Right lobe of liver (tissue), 6 donors: ENCODE measurements at places on chromosomes 13 and 19. TPM values are rescaled to one million over a fixed set of nuclear protein-coding genes. Genes with fewer than 3 reads are reported as not detected.

- DNase-seq: peak; percentile 84
Measured at GRCh38 chr19:14004619-14005348, 1.3 kb downstream of the RFX1 start.

DNA sequence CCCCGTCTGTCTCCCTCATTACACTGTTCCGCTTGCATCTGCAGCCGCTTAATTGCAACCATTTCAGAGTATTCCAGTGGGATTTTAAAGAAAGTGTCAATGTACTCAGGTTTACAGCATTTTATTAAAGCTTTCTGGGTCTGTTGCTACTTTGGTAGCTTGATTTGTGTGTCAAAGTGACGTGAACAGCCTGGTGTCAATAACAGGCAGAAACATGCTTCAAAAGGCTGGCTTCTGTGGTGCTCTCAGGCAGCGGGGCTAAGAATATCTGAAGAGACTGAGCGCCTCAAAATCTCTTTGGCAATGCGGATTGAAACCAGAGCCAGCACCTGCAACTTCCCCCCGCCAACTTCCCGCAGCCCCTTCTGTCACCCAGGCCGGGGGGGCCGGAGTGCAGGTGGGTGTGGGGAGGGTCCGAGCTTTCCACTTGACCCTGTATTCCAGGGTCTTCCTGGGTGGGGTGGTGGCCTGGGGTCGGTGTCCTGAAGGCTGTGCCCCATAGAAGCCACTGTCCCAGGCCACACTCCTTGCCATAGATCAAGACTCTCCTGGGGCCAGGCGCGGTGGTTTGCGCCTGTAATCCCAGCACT, 81.2 kb downstream of the KDM4B start:
- no peak for DNase-seq

TMEM255B gene
- total RNA-seq: 5.4 TPM

- no peak for DNase-seq
Measured at GRCh38 chr13:75425216-75426009, 56.6 kb downstream of the TBC1D4 start.

DNA sequence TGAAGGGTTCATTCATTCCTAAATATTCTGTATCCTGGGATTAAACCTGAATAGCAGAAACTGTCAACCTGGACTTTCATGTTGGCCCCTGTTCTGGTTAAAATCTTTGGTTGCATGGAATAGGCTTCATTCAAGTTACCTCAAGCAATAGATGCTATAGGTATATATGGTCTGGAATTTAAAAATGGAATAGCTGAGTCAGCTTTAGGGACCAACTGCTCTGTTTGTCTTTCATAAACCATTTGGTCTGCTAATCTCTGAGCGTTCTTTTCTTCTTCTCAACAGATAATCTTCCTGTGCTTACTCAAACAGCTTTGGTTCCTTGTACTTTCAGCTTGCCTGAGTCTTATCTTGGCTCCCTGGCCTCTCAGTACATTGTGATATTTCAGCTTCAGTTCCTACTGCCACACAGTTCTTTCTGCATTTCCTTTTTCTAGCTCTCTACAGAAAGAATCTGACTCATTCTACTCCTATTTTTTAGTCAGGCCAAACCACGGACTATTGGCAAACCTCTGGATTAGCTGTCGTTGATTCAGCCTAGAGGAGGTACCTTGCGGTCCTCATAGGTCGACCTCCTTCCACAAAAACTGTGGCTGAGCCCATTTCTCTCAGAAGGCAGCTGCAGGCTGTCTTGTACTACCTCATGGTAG, 35.9 kb upstream of the MAB21L1 start:
- no peak for DNase-seq

- no peak for DNase-seq
Measured at GRCh38 chr19:1757468-1758230, 4.3 kb downstream of the ONECUT3 start.

SPACA6 gene
- 0.98 TPM for total RNA-seq

KIRREL2 gene
- total RNA-seq: not detected

DNA sequence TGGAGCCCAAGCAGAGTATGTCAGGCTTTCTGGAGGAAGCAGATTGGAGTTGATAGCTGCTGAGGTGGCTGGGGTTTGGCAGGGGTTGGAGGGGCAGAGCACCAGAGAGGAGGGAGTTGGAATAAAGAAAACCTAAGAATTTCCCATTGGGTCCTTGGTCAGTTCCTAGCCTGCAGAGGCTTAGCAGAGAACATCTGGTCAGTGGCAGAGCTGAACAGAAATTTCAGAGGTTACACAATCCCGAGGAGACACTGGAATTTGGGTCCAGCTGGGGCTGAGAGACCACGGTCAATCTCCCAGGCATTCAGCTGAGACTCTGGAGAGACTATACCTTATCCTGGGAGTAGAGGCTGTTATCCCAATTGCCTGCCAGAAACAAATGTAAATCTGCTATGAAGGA, 84.4 kb downstream of the DPY19L3 start:
- DNase-seq: no peak

NTN5 gene
- not detected for total RNA-seq

DNA sequence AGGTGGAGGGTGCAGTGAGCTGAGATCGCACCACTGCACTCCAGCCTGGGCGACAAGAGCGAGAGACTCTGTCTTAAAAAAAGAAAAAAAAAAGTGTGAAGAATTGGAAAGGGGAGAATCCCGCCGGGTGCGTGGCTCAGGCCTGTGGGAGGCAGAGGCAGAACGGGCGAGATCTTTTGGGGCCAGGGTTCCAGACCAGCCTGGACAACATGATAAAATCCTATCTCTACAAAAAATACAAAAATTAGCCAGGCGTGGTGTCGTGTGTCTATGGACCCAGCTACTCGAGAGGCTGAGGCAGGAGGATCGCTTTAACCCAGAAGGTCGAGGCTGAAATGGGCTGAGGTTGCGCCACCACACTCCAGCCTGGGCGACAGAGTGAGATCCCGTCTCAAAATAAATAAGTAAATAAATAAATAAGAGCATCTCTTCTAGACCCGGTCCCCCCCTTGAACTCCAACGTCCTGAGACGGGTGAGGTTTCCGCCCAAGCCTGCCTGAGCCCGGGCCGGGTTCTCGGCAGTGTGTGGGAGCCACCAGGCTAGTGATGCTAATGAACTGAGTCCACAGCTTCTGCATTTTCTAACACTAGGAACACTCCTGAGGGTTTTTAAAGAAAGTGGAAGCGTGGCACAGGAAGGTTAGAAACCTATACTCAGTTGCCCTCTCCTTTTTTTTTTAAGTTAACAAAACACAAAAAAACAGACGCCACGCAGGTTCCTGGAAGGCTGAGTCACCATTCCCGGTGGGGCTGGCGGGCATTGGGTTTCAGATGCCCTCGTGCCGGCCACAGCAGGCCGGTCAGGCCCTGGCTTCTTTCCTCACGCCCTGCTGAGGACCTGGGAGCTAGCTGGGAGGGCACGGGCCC, 22.0 kb downstream of the GPX4 start:
- DNase-seq: no peak

- no peak for DNase-seq
Measured at GRCh38 chr13:96871469-96871868, 122.8 kb downstream of the OXGR1 start.

DNA sequence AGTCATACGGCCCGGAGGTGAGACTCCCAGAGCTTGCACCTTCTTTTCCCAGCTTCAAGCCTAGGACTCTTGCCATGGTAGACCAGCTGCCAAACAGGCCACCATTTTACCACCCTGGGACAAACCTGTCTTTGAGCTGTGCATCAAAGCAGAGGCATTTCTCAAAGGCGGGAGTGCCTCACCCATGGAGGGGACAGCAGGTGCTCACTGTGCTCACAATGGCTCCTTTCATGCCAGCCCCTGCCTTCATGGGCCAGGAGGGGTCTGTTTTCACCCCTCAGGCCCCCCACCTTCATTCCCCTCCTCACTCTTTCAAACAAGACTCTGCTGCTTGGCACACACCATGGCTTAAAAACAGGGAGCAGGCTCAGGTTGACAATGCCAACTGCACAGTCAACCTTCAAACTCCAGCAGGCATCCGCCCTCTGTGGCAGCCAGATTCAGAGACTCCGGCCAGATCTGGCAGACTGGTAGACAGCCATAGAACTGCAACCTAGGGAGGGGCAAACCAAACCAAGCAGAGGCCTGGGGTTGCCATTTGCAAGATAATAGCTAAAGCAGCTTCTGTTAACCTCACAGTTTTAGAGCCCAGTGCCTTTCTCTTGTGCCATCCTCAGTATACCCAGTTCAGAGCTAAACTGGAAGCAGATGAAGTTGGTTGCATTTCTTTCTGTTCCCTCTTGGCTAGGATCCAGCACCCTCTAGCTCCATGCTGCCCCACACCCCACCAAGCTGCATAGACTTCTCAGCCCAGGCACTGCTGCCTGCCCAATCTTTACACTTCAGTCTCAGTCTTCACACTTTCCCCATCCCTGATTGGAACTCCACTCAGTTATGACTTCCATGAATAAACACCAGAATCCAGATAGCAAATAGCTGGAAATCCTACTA, 93.9 kb upstream of the SPATA13 start:
- no peak for DNase-seq

- DNase-seq: peak; percentile 52
Measured at GRCh38 chr19:55116859-55117662, at the start of gene PPP1R12C. Gene PPP1R12C, minus strand, starts transcription at chr19:55117637. Its CDS starts 94 bp downstream, at chr19:55117543.

- no peak for DNase-seq
Measured at GRCh38 chr19:19402656-19403372, 2.7 kb upstream of the GATAD2A start.

MEDAG gene
- not detected for total RNA-seq

DNA sequence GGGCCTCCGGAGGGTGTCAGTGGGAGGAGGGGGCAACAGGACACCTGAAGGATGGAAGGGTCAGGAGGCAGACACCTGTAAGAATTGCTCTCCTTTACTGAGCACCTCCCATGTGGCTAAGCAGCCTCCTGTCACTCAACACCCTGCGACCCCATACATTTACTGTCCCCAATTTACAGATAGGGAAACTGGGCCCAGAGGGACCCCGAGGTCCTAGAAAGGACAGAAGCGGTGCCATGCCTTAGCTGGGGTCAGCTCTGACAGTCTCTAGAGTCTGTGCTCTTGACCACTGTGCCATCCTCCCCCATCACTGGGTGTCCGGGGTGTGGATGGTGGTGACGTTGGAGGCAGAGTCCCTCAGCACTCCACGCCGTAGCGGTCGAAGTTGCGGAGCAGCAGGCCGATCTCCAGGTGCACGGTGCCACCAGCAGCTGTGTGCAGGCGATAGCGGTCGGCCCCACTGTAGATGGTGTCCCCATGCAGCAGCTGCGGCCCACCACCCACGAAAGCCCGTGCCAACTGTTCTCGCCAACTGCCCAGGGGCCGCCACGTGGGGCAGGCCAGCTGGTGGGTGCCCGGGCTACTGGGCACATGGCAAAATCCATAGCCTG, 726 bp upstream of the TGFB1 start:
- no peak for DNase-seq

DNA sequence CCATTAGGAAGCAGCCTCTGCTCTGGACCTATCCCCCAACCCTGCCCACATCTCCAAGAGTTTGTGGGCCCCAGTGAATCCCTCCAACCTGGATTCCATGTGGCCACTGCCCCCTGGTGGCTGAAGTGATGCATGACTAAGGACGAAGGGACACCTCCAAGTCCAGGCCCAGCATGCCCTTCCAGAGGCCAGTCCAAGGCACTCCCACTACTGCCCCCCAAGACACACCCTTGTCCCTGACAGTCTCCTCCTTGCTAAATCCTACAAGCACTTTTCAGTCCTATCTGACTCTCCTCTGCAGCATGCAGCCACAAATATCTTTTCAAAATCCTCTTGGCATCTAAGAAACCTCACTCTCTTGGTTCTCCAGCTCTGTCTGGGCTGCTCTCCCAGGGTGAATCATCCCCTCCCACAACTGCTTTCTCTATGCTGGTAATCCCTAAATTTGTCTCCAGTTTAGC, 33.0 kb downstream of the DEDD2 start:
- peak; percentile 78 for DNase-seq

DNA sequence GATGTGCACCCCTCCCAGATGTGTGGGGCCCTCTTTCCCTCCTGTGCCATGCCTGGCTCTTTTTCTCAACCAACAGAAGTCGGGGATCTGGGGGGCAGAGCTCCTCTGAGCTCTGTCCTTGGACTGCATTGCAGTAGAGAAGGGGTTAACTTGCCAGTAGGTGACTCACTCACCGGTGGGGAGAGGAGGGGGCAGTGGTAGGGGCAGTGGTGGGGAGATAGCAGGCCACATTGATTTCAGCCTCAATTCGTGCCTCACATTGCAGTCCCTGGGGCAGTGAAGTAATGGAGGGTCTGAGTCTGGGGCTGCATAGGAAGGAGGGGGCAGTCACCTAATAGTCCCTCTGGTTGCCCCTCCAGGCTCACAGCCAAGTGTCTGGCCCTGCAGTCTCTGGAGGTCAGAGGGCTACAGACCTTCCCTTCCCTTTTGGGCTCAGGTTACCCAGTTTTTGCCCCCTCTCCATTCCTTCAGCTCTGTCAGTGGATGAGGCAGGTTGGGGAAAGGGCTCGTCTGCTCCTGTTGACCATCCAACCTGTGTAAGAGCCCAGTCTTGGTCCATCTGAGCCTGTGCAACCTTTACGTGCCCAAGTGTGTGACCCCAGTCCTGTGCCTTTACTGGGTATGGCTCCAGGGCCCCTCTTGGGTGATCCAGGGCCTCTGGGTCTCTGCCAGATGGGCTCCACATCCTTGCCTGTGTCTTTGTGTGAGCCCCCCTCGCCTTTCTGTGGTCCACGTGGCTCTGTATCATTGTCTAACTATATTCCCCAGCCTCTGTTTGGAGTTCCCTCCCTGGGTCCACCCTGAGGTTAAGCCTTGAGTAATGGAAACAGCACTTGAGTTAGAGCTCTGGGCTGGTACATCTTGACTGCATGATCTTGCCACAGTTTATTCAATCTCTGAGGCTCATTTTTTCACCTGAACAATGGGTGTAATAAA, 13.0 kb downstream of the CIC start:
- peak; percentile 36 for DNase-seq

- no peak for DNase-seq
Measured at GRCh38 chr19:50384685-50385535, 763 bp downstream of the POLD1 start.

GRCh38 chr13:51449018-51449417, 3.8 kb downstream of the INTS6 start:
- no peak for DNase-seq

DNA sequence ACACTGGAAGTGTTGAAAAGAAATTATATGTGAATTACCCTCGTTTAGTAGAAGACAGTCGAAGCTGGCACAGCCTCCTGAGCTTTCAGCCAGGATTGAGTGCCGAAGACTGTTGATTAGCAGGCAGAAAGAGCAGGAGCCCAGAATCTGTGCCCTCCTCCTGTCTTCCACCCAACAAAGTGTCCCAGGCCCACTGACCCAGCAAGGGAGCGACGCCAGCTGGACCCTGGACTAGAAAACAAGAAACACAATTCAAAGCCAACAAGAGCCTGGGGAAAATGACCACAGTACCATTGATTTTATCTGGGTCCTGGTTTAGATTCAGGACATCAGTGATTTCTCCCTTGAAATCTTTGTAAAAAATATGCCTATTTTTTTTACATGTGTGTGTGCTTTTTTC, 120.7 kb downstream of the RXFP2 start:
- peak; percentile 83 for DNase-seq

MEIOSIN gene
- not detected for total RNA-seq

ZNF441 gene
- 3.9 TPM for total RNA-seq

DNA sequence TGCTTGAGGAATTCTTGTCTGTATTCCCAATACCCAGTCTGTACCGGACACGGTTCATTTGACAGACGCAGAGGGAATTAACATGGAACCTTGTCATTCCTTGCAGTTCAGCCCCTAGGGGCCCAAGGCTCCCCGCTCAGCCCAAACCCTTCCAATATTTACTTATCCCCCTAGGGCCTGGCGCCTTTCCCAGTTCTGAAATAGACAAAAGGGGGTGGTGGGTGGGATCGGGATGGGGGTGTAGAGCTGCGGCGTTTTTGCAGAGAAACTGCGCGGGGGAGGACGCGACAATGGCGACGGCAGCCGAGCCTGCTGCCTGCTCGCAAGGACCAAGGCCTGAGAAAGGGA, 583 bp downstream of the AKAP8L start:
- peak; percentile 52 for DNase-seq

C13orf46 gene
- 1.1 TPM for total RNA-seq

FXYD3 gene
- total RNA-seq: not detected

GRCh38 chr19:29712744-29713516, 2.1 kb downstream of the C19orf12 start:
- DNase-seq: no peak
